ENCODE measurements at places on chromosomes 5 and 9.

DNA sequence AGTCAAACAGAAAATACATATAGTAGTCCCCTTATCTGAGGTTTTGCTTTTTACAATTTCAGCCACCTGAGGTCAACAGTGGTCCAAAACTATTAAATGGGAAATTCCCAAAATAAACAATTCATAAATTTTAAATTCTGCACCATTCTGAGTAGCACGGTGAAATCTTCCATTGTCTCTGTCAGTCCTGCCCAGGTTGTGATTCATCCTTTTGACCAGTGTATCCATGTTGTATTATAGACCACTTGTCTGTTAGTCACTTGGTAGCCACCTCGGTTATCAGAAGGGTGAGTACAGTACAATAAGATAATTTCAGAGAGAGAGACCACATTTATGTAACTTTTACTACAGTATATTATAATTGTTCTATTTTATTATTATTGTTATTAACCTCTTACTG is 2.8 kb downstream of the CCDC152 start:
- no peak for DNase-seq

DNA sequence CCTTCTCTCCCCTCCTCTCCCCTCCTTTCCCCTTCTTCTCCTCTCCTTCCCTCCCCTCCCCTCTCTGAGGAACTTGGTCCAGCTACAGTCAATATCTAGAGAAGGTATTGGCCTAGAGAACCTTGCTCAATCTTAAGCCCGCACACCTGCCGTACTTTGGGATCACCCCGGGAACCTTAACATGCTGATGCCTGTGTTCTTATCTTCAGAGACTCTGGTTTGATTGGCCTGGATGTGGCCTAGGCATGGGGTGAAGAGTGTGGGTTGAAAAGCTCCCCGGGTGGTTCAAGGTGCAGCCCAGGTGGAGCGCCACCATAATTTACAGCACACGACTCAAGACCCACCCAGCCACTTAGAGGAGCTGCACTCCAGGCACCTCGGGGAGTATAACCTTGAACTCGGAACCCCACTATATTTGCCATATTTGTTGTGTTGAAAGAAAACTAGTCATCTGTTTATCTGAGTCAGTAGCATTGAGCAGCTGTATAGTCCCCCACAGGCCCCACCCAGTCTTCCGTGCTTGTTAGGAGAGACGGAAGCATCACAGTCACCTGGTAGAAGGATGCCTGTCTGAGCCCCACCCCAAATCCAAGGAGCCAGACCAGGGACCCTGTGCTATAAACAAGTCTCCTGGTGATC is 14.4 kb upstream of the PHF19 start:
- DNase-seq, result no peak

DNA sequence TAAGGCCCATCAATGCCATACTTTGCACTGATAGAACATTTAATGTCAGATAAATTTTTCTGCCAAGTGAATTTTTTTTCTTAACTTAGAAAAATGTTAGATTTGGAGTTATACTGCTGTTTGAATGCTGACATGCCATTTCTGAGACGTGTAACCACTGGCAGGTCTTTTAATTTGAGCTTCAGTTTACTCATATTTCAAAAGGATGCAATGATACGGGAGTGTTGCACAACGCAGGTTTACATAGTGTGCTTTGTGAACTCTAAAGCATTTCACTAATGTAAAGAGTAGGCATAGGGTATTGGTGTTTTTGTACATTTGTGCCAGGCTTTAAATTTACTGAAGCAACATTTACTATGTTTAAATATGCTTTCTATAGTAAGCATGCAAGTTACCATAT is 4.2 kb downstream of the ZBTB43 start:
- no peak for DNase-seq

DNA sequence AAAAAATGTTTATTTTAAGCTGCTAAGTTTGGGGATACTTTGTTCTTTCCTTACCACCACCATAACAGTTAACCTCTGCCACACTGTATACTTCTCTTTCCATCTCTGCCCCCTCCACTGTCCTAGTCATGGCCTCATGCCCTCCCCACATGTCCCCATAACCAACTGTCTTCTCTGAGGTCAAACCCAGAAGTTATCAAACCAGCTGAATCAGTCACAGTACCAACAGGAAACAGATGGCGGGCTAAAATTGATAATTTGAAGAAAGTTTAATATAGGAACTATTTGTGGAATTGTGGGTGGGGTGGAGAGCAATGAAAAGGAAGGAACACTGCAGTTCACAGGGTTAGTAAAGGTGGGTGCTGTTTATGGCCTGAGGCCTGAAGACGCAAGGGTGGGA is 5.7 kb upstream of the DCTN4 start:
- no peak for DNase-seq

GRCh38 chr5:107651325-107651724 is 19.4 kb downstream of the EFNA5 start:
- no peak for DNase-seq

GRCh38 chr5:51214746-51215145 is 168.5 kb upstream of the ISL1 start:
- DNase-seq, result no peak

GRCh38 chr5:62938927-62939326 is 360.3 kb downstream of the LRRC70 start:
- DNase-seq, result no peak

DNA sequence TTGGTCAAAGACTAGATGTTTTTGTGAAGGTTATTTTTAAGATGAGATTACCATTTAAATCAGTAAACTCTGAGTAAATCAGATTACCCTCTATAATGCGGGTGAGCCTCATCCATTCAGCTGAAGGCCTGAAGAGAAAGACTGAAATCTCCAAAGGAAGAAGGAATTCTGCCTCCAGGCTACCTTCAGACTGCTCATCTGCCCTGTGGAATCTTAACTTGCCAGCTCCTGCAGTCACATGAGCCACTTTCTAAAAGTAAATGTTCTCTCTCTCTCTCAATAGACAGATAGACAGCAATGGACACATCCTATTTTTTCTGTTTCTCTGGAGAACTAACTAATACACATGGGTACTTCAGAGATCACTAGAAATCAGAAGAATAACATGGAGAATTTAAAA is 182.8 kb downstream of the CFAP90 start:
- DNase-seq, result no peak

- DNase-seq, result no peak
These were observed 829.6 kb upstream of the ZNF608 start for GRCh38 chr5:125575891-125576505.

- DNase-seq, result no peak
These were observed 125.4 kb upstream of the VLDLR start for GRCh38 chr9:2496169-2496568.

DNA sequence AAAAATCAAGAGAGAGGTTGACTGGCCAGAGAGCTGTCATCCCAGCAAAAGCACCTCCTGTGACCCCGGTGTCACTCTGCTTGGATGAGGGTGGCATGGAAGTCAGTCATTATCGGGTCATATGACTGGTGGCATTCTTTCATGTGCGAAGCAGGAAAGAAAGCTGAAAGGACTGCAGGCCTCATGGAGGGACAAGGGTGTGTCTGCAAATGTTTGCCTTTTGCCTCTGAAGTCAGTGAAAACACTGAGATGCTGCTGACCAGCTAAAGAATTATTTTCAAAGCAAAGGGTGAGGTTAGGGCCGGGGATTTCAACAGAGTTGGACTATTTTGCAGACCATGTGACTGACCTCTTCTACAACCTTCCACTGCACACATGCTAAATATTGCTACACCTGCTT is 298.3 kb downstream of the CSNK1G3 start:
- no peak for DNase-seq

- no peak for DNase-seq
These were observed 1909.4 kb upstream of the WWC1 start for GRCh38 chr5:166382031-166382430.

DNA sequence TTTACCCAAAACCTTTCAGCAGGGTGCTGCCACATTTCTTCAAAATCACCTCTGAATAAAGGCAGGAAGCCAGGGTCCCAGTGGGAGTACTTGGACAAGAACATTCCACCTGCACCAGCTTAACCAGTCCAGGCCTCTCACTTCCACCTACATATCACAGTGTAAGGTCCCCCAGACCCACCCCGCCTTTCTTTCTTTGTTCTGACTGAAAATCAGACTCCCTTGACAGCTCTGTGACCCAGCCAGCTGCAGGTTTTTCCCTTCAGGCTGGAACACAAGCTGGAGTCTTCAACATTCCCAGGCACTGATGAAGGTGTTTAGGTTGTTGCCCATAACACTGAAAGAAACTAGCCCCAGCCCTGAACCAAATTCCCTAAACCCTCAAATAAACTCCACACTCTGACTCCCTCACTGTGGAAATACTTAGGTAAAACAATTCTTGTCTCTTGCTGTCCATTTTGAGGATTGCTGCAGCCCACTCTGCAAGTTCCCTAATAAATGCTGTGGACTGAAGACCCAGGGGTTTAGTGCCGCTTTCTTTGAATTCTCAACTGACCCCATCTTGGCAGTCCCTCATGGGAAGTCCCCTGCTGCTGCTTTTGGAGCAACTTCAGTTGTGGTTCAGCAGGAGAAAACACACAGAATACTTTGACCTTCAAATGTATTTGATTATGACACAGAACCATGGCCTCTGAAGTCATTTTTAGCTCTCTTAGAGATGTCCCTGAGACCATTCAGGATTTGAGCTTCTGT is 24.8 kb downstream of the P4HA2 start:
- DNase-seq, result no peak

GRCh38 chr5:99674101-99674500 is 745.3 kb upstream of the CHD1 start:
- no peak for DNase-seq

DNA sequence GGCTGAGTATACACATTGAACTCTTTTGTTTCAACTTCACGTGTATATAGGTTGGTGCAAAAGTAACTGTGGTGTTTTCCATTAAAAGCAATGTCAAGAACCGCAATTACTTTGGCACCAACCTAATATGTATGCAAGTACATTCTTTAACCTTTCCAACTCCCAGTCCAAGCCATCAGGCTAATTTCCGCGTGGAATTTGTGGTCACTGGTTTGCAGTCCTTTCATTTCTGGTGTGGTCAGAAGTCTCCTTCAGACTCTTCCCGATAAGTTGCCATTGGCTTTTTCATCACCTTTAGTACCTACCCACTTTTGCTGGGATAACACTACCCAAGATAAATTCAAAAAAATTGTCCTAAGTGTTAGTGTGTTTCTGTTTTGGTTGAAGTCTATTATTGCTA is 84.0 kb downstream of the RGS3 start:
- no peak for DNase-seq

DNA sequence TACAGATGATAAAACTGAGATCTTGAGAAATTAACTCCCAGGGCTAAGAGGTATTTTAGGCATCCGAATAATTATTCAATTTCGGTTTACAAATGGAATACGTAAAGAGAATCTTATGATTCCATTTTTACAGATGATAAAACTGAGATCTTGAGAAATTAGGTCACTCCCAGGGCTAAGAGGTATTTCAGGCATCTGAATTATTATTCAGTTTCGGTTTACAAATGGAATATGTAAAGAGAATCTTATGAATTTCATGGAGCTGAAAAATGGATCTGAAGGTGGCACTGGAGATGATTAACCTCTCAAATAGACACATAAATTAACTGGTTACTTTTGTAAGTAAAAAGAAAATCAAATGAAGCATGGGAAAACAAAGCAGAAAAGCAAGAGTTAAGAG is 44.2 kb downstream of the FGF1 start:
- DNase-seq, result no peak

Data from GOT3 (cell line).